Activated T-helper 1 cell treated with anti-CD3 and anti-CD28 coated beads, Interleukin-2, amount 50 U/mL, for 16 hours (primary cell): ENCODE measurements at places on chromosomes 4 and X.

- DNase-seq, result no peak
These were observed 454.7 kb downstream of the IL15 start for GRCh38 chr4:142091085-142091513.

GRCh38 chr4:36348403-36348938 lies 67.1 kb downstream of the DTHD1 start:
- peak; percentile 2 for DNase-seq

DNA sequence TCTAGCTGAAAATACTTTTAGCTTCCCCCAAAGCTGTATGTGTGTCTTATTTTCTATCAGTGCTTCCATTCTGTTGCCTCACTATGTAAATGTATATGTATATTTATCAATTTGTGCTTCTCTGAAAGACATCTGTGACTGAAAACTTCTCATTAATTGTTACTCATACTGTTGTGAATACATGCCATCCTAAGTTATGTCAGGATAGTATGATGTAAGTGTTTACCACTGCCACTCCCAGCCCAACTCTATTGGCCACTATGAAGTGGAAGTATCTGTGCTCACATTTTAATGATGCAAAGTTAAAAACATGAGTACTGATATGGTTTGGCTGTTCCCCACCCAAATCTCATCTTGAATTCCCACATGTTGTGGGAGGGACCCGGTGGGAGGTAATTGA lies 24.4 kb downstream of the GATB start:
- no peak for DNase-seq

DNA sequence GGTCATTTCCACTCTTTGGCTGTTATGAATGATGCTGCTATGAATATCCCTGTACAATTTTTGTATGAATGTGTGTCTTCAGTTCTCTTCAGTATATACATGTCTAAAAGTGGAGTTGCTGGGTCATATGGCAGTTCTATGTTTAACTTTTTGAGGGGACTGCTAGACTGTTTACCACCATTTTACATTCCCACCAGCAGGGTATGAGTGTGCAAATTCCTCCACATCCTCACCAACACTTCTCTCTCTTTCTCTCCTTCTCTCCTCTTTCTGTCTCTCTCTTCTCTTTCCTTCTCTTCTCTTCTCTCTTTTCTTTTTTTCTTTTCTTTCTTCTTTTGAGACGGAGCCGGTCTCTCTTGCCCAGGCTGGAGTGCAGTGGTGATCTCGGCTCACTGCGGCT lies 7.8 kb downstream of the WWC2 start:
- no peak for DNase-seq

GRCh38 chr4:154526151-154526550 lies 24.0 kb downstream of the PLRG1 start:
- no peak for DNase-seq

DNA sequence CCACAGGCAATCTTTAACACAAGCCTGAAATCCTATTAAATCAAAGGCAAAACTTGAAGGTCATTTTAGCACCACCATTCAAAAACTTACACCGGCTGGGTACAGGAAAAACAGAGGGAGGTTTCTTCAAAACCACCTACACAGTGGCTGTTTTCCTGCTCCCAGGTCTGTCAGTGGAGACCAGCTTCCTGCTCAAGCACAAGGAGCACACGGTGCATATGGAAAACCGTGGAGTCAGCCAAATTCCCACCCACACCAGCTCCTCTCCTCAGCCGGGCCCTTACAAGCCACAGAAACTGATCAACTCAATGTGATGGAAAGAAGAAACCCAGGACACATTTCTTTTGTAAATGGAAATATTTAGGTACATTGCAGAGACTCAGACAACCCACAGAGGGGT lies 14.3 kb upstream of the FAM241A start:
- no peak for DNase-seq

DNA sequence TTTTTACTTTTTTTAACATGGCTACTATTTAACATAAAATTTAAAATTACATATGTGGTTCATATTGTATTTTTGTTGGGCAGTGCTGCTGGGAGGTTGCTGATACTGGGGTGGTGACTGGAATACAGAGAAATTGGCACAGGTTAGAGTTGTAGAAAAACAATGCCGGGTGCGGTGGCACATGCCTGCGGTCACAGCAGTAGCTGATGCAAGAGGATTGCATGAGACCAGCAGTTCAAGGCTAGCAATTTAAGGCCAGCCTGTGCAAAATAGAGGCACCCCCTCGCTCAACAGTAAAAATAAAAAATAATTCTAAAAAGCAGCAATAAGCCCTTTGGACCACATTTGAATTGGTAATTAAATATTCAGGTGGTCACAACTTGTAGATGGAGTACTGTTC lies 11.8 kb upstream of the CPE start:
- DNase-seq, result no peak

DNA sequence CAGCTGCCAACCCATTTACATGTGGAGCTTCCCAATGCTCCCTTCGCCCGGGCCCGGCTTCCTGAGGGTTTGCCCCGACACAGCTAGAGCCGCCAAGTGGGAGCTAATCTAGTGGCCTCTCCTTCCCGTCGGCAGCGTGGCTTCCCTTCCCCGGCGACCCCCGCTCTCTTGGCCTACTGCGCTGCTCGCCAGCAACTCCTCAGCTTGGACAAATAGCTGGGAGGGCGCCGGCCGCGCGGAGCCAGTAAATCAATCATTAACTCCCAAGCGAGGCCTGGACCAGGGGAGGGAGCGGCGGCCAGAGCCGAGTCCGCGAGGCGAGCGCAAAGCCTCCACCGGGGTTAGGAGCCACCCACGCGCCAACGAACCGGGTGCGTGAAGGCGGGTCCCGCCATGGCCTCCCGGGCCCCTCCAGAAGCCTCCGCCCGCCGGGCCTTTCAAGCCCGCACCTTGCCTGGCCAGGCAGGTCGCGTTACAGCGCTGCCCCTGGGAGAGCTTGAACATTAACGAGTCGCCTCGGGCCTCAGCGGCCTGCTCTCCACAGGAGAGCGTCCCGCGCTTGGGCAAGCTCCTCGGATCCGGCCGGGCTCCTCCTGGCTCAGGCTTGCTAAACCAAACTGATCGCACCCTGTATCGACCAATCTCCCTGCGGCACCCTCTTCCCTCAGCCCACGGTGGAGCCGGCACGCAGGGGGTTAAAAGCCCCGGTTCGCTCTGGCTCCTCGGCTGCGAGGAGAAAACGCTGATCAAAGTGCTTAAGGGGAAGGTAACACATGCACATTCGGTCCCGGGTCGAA lies 10.6 kb upstream of the BCOR start:
- no peak for DNase-seq

- no peak for DNase-seq
These were observed 11.6 kb upstream of the HADH start for GRCh38 chr4:107977966-107978705.

DNA sequence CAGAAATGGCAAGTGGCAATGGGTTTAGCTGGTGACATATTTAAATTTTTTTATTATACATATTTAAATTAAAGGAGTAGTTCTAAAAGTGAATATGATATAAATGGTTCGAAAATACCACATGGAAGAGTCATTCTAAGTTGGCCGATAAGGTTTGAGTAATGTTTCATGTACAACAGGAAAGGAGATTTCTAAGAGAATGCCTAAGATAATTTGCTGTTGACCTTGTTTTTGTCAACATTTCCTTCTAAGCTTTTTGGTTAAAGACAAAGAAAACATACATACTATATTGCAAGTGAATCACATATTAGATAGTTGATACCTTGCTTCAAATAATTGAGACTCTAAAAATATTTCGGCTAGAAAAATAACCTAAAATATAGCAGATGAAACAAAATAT lies 526.6 kb upstream of the SLIT2 start:
- DNase-seq, result no peak

GRCh38 chr4:112036886-112037285 lies 108.4 kb upstream of the FAM241A start:
- no peak for DNase-seq

DNA sequence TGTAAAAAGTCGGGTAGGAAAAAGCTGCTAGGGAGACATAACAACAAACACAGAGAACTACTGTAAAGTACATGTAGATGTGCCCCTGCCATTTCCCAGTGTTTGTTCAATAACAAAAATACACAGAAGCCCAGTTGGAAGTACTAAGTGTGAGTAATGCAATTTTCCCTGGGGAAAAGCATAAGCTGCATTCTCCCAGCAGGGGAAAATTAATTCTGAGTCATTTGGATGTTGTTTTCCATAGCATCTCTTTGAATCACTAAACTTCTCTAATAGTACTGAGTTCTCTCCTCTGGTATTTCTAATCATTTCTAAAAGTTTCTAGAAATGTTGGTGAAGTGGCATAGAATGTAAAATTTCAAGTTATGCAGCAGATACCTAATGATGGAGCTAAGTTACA lies 1114.9 kb downstream of the C4orf33 start:
- no peak for DNase-seq

DNA sequence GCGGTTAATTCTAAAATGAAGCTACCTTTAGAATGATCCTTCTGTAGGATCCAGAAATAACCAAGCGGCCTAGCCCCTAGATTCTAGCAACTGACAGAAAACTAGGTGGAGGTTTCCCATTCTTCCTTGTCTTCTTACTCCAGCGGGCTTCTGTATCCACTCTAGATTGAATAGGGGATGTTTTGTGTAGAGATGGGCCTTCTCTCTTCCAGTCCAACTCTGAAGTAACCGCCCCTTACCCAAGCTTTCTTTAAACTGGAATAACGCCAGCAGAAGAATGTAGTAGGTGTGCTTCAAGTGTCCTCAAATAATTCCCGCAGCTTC lies 386 bp upstream of the TMEM184C start:
- DNase-seq, result no peak

DNA sequence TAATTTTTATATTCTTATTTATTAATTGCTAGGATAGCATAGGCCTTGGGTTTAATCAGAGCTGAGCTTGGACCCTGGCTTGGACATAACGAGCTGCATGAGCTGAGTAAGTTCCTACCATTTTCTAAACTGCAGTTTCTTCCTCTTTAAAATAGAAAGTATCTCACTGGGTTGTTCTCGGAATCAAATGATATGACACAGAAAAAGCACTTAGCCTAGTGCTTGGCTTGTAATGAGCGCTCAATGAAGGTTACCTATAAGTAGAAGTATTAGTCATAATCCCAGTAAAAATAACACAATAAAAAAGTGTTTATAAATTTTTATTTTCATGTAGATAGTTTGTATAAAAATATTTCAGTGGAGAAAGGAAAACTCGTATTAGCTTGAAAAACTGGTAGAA lies 113.3 kb upstream of the PDLIM3 start:
- DNase-seq, result no peak

- no peak for DNase-seq
These were observed 7.6 kb upstream of the DIPK2B start for GRCh38 chrX:45208121-45208856.

DNA sequence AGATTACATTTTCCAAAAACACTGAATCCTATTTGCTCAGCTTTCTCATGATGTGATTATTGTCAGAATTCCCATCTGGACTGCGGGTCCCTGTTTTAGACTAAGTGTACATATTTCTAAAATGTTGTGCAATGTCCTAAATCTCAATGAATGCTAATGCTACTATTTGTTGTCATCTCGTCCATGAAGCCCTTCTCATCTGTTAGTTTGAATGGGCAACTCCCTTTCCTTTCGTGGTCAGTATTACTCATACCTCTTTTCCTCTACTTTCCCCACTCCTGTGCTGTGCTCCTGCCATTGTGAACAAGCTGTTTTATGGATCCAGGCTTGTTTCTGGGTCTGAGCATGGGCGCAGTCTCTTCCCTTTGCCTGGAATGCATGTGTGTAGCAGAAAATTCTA lies 91.0 kb downstream of the MID1 start:
- DNase-seq, result no peak

GRCh38 chr4:67531379-67531962 lies 13.8 kb downstream of the CENPC start:
- no peak for DNase-seq

GRCh38 chr4:7778510-7779431 lies 160.9 kb downstream of the AFAP1 start:
- no peak for DNase-seq

DNA sequence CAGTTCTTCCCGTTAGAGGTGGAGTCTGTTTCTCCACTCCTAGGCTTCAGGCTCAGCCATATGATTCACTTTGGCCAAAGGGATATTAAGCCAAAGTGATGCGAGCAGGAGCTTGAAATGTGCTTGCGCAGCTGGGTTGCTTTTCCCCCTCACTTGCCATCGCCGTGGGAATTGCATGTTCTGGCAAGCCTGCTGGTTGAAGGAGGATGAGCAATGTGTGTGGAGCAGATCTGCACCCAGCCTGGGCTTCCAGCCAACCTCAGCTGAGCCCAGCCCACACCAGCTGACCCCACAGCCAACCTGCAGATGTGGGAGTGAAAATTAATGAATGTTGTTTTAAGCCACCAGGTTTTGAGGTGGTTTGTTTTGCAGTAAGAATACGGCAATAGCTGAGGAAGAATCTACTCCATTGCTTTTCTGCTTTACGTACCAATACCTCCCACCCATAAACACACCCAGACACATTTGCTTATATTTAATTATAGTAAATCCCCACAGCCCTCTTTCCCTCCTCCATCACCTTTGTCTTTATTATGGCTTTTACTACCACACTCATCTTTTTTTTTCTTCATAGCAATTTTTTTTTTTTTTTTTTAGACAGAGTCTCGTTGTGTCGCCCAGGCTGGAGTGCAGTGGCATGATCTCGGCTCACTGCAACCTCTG lies 132.8 kb upstream of the FUNDC1 start:
- DNase-seq, result no peak

- no peak for DNase-seq
These were observed 2.4 kb downstream of the RNF175 start for GRCh38 chr4:153757407-153757806.

DNA sequence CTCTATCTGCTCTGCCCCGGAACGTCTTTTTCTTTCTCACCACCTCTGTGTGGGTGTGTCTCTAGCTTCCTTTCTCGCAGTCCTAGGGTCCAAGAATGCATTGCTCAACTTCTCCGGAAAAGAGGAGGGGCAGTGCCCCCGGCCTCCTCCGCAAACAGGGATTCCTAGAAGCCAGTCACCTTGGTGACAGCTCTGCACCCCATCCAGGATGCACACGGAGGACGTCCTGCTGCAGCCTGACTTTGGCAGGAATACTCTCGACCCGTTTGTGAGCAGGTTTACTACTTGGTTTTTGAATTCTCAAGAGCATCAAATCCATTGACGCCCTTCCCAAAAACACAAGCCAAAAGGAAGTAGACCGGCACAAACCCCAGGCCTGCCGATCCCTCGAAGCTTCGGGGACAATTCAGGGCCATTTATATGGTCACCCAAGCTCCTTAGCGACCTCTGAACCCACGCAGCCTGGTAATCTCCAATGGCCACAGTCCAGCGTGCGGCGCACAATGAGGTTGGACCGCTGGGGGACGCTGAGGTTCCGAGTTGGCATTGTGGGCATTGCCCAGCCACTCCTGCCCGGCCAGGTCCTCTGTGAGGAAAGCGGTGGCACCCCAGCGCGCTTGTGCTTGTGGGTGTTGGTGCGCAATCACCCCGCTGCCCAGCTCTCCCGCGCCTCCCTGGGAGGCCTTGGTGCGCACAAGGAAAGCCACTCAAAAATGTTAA lies 9.8 kb downstream of the NKX3-2 start:
- no peak for DNase-seq

- no peak for DNase-seq
These were observed 7.5 kb downstream of the DTHD1 start for GRCh38 chr4:36288731-36289426.

- DNase-seq, result no peak
These were observed 27.1 kb upstream of the MAP9 start for GRCh38 chr4:155403886-155404285.

GRCh38 chr4:26787461-26788340 lies 72.9 kb upstream of the STIM2 start:
- DNase-seq, result no peak

GRCh38 chr4:138097912-138098600 lies 144.1 kb downstream of the SLC7A11 start:
- no peak for DNase-seq
